ENCODE measurements at places on chromosomes 7 and 10.

DNA sequence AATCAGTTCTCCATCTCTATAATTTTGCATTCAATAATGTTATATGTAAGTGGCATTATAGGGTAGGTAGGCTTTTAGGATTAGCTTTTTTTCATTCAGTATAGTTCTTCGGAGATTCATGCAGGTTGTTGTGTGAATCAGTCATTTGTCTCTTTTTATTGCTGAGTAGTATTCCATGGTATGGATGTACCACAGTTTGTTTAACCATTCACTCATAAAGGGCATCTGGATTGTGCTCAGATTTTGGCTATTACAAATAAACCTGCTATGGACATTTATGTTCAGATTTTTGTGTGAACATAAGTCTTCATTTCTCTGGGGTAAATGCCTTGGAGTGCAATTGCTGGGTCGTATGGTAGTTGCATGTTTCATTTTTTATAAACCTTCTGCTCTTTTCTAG lies 4.4 kb upstream of the OGDHL start:
- DNase-seq, result no peak

DNA sequence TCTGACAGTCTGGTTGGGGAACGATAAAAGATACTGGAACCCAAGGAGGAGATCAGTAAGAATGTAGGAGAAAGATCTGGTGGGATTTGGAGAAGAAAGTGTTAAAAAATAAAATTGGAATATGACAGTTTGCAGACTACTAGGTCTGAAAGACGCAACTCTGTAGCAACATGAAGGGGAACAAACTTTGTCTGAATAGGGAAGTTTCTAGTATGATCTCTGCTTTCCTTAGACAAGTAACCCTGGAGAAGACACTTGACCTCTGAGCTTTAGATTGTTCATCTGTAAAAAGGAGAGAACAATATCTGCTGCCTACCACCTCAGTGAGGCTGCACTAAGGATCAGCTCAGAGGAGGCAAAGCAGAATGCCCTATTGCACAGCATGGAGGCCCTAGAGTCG lies 3.0 kb upstream of the PRSS1 start:
- no peak for DNase-seq

- no peak for DNase-seq
Observed at GRCh38 chr10:92381543-92381954, 90.6 kb downstream of the MARCHF5 start.

GRCh38 chr7:155122831-155123230 lies 52.7 kb downstream of the HTR5A start:
- DNase-seq, result no peak

DNA sequence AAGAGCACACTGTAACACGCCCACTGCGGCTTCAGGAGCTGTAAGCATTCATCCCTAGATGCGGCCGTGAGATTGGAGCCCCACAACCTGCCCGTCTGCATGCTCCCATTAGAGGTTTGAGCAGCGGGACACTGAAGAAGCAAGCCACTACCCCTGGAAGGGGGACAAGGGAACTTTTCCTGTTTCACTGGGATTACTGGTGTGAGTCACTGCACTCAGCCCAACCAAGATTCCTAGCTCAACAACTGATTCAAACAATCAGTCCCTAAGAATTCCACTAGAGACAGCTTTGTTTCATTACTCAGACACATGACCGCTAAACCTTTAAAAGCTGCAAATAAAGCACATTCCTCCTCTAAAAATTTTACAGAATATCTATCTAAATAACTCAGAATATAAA lies 69.8 kb downstream of the ORC5 start:
- DNase-seq, result no peak

GRCh38 chr10:43574001-43574892 lies at the start of gene ZNF239:
Gene ZNF239, minus strand, starts transcription at chr10:43574616. Its CDS starts 16,537 bp downstream, at chr10:43558079.
- peak; percentile 84 for DNase-seq

DNA sequence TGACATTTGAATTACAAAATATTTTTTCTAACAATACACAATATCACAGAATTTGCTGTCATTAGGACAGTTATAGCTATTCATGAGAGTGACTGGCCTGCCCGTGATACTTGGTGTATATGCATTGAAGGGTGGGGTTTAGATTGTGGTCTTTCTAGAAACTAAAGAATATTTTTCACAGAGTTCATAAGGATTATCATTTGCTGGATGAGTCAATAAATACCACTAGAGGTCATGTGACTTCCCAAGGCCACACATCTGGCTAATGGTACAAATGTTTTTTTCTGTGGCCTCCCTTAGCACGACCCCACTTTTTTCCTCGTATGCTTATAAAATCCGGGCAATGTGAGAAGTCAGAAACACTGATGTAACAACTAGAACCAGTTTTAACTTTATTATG lies 5.2 kb downstream of the OPTN start:
- DNase-seq, result no peak

GRCh38 chr10:20644421-20644820 lies 252.7 kb downstream of the NEBL start:
- no peak for DNase-seq

GRCh38 chr10:86357676-86358075 lies 8.9 kb downstream of the GRID1 start:
- no peak for DNase-seq

- DNase-seq, result no peak
Observed at GRCh38 chr7:70884809-70885208, 247.1 kb upstream of the GALNT17 start.

GRCh38 chr10:1498746-1499358 lies 238.5 kb downstream of the ADARB2 start:
- DNase-seq, result no peak

- DNase-seq, result no peak
Observed at GRCh38 chr10:125156196-125156595, 4.2 kb downstream of the CTBP2 start.

DNA sequence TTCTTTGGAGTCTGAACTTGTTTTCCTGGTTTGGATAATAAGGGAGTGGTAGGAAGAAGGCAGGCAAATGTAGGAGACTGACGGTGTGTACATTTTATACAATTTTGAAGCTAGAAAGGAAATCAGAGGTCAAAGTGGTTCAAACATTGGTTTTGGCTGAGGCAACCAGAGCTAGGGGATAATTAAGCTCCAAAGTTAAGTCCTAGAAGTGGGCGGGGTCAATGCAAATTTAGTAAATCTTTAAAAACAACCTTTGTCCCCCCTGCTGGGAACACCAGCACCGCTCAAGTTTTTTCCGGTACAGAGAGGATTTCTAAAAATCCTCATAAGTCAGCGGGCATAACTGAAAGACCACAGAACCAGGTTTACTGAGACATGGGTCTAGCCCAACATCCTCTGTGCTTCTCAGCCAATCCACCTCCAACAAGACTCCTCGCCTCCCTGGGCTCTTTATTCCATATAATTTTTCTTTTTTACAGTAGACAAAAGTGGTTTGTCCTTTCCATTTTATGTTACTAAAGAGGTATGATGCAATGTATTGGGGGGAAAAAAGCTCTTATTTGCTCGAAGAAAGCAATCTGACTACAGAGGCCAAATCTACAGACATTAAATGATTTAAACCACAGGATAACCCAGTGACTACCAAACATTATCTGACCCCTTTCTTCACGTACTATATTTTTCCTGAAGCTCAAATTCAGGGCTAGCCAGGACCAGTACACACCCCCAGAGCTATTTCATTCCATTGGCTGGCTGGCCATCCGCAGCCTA lies 1.6 kb downstream of the GLUD1 start:
- DNase-seq, result no peak

- no peak for DNase-seq
Observed at GRCh38 chr10:87961314-87961713, 97.9 kb downstream of the PTEN start.

- no peak for DNase-seq
Observed at GRCh38 chr7:100093925-100094486, 5.2 kb downstream of the COPS6 start.

DNA sequence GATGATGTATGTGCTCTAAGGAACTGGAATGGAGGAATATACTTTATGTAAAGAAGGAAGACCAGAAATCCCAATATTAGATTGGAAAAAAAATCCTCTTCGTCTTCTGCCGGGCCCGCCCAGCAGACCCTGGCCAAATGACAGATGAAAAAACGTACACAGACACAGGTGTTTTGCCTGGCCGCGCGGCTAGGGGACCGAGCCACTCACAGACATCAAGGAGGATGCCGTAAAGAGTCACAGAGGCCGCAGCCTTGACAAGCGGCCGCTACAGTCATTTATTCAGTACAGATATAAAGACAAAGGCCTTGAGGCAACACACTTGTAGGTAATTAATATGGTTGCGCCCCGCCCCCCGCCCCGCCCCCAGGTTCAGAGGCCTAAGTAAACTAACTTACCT lies 594.1 kb downstream of the GRM8 start:
- no peak for DNase-seq

DNA sequence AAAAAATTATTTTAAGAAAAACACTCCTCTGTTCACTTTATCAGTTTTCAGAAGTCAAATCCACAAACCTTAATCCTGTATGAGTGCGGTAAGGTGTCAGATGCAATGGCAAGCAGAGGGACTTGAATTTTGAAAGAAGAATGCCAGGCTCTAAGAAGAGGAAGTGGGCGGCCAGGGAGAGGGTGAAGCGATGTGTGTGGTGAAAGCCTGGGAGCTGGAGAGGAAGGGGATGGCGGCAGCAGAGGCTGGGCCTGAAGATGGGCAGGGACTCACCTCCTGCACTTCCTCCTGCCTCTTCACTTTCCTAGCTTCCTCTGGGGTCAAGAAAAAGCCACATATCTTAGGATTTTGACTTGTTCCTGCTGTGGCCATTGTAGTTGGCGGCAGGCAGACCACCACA lies 609.6 kb downstream of the PARD3 start:
- DNase-seq, result no peak

DNA sequence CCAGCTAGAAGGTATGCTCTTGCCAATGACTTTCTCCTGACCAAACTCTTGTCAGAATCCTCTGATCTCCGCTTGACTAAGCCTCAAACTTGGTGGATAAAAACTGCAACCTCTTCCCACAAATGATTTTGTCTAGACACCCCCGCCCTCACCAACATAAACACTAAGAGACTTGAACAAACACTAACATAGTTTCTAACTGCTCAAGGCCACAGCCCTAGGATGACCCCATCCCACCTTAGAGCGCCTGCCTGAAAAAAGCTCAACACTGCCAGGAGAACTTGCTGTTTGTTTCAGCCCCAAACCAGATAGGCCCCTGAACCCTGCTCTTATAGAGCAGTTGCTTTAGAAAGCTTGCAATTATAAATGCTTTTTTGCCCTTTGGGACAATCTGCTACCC lies 71.8 kb downstream of the LRRN3 start:
- no peak for DNase-seq

DNA sequence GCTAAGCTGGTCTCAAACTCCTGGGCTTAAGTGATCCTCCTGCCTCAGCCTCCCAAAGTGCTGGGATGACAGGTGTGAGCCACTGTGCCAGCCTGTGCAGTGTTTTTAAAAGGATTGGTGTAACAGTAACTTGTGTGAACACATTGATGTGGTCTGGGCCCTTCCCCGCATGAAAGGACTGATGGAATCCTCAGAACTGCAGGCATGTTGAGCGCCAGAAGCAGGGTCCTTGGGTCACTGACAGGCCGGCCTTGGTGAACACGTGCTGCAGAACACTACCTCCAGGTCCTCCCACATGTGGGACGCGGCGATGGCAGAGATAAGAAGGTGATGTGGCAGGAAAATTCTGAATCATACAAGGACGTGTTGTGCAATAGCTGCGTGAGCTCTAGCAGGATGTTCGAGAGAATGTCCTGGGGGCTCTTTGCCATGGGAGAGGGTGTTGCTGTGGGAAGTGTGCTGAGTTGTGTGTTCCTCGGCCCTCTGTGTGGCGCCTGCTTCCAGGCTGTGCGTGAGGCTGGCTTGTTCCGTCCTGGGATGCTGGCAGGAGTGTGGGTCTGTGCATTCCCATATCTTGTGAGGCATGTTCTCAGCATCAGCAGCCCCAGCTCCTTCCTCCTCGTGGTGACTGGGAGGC lies 68.2 kb downstream of the DNAJB6 start:
- DNase-seq, result no peak

GRCh38 chr7:143216151-143216550 lies 5.7 kb upstream of the TAS2R40 start:
- DNase-seq, result no peak

DNA sequence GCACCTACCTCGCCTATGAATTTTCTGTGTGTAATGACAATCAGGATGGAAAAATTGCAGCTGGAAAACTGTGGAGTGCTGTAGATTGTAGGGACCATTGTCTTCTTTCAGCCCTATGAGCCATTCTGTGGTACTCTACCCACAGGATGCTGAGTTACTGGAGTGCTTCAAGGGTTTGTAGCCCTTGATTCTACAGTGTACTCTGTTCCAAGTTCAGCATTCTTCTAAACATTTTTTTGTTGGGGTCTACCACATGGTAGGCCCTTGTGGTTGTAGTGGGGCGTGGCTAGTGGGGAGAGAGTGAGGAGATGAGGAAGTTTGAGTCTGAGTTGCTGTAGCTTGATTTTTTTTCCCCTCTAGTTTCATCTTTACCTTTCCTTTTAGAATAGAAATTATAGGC lies 33.5 kb downstream of the REEP3 start:
- no peak for DNase-seq

DNA sequence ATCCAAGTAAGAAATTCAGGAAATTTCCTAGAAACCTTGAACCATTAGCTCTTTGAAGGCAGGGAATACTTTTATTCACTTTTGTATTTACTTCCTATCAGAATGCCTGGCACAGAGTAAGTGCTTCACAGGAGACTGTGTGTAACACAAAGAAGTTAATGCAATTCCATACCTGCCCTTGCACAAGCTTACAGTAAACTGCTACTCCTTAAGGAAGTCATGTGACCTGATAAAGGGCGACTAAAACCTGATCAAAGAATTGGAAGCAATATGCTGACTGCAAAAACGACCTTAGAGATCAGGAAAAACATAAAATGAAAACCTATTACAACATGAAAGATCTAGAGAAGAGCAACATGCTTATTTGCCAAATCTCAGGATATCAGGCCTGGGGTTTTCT lies 178.2 kb upstream of the HPS1 start:
- no peak for DNase-seq

DNA sequence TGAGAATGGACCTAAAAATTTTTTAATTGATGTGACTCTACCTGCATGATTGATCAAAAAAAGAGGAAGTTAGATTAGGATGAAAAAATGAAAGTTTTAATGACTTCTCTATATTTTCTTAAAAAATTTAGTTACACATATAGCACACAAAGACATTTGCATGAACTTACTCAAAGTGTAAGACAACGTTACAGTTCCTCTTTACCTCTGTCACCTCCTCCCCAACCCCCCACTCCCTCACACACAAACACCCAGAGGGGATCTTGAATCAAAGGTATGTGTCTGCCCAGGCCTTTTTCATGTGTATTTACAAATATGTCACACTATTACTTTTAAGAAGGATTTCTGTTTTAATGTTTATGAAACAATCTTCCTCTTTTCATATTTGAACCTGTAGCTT lies 20.6 kb upstream of the CDCA7L start:
- DNase-seq, result no peak

DNA sequence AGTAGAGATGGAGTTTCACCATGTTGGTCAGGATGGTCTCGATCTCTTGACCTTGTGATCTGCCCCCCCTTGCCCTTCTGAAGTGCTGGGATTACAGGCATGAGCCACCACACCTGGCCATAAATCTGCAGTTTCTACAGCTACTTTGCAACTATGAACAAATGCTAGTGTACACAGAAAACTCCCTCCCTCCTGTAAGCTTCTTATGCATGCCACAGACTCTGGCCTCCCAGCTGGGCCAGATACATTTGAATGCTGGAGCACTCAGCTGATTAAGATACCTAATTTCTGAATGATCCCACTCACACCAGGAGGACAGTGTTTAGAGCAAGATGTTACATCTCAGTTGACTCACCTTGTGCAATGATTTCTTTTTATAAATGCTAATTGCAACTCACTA lies 486.2 kb downstream of the KCNMA1 start:
- DNase-seq, result no peak
